Muscle of back (tissue), 13 donors: ENCODE measurements at places on chromosomes 13 and 19. TPM values are rescaled to one million over a fixed set of nuclear protein-coding genes. Genes with fewer than 3 reads are reported as not detected.

DNA sequence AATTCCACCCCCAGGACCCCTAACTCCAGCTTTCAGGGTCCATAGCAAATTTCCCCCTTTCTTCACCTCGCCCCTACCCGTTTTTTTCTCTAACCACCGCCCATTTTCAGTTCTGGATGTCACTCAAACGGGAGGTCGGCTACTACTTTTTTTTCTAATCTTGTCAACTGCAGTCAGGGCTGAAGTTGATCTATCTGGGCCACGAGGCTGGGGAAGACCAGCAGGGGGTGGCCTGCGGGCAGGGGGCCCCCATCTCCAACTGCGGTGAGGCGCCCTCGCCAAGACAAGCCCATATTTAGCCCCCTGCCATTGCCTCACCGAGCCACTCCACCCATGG lies 748 bp downstream of the LHFPL6 start:
- DNase-seq = no peak

GRCh38 chr19:19997656-19998268 lies 41.5 kb downstream of the ZNF682 start:
- DNase-seq = peak; percentile 9

The CLC gene
- 2.4 TPM for polyA plus RNA-seq

The GPC6 gene
- 14.7 TPM for polyA plus RNA-seq

DNA sequence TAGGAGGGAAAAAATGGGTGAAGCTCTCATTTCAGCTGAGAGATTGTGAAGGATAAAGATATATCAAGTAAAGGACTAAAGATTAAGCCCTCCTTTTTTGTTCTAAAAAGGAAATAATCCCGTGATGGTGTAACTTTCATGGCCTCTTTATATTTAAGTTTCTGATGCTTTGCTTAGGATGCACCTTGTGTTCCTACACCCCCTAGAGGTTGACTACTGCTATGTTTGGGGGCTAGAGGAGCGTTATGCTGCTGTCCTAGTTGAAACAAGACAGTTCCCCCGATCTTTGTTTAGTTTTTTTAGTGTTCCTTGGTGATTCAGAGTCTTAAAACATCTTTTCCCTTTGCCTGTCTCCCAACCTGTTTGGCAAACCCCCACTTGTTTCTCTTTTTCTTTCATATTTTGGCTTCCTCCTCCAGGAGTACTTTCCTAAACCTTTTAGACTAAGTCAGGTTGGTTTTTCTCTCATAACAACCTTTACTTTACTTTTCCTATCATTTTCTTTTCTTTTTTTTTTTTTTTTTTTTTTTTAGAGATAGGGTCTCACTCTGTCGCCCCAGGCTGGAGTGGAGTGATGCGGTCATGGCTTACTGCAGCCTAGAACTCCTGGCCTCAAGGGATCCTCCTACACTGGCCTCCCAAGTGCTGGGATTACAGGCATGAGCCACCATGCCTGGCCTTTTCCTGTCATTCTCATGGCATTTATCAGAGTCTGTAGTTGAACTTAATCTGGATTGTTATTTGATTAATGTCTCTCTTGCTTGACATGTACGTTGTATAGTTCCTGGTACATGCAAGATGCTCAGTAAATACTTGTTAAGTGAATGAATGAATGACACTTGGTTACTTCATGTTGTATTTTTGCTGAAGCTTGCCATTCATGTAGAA lies 2.8 kb downstream of the UBA2 start:
- peak; percentile 14 for DNase-seq

GRCh38 chr19:39512988-39513387 lies 2.0 kb upstream of the SELENOV start:
- no peak for DNase-seq

The JUND gene
- polyA plus RNA-seq = 152 TPM

DNA sequence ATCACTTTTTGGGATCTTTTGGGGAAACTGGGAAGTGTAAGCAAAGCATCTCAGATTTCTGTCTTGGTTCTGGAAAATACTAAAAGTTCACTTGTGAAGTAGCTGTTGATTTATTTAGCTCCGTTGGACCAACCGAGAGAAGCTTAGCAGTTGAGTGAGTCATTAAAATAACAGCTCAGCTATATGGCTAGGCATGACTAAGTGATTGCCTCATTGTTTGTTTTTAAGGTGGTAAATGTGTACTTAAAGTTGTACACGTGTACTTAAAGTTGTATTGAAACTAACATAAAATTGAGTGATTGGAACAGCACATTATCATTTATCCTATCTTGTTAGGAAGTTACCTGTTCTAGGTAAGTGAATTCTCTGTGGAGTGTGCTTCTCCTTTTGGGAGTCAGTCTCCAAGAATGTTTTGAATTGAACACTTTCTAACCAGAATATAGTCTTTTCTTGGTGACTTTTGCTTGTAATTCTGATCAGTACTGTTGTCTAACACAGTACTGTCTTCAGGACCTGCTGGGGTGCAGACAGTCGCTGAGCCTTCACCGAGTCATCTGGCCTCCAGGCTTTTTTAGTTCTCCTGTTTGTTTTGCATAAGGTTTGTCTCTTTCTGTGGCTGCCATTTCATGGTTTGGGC lies 2.9 kb upstream of the DCUN1D2 start:
- no peak for DNase-seq

The ATP4B gene
- not detected for polyA plus RNA-seq

DNA sequence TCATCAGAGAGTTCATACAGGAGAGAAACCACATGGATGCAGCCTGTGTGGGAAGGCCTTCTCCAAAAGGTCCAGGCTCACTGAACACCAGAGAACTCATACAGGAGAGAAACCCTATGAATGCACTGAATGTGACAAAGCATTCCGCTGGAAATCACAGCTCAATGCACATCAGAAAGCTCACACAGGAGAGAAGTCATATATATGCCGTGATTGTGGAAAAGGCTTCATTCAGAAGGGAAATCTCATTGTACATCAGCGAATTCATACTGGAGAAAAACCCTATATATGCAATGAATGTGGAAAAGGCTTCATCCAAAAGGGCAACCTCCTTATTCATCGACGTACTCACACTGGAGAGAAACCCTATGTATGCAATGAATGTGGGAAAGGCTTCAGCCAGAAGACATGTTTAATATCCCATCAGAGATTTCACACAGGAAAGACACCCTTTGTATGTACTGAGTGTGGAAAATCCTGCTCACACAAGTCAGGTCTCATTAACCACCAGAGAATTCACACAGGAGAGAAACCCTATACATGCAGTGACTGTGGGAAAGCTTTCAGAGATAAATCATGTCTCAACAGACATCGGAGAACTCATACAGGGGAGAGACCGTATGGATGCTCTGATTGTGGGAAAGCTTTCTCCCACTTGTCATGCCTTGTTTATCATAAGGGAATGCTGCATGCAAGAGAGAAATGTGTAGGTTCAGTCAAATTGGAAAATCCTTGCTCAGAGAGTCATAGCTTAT lies 17.7 kb downstream of the ZNF613 start:
- no peak for DNase-seq

- no peak for DNase-seq
Observed at GRCh38 chr19:5935473-5936291, 21.6 kb downstream of the CAPS start.

DNA sequence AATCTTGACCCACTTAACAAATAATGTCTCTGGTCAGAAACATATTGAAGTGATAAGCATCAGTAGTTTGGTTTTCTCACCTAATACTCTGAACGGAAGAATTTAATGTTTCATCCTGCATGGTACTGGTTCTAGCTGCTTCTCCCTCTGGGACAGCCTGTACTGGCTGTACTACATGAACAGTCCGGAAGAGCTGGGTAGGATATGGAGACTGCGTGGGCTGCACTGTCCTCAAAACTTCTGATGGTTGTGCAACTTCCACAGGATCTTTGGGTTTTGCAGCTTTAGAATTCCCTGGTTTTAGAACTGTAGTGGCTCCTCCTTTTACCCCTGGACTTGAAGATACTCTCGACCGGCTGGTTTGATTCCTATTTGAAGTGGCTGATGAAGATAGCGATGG lies 78.3 kb downstream of the ELF1 start:
- no peak for DNase-seq

DNA sequence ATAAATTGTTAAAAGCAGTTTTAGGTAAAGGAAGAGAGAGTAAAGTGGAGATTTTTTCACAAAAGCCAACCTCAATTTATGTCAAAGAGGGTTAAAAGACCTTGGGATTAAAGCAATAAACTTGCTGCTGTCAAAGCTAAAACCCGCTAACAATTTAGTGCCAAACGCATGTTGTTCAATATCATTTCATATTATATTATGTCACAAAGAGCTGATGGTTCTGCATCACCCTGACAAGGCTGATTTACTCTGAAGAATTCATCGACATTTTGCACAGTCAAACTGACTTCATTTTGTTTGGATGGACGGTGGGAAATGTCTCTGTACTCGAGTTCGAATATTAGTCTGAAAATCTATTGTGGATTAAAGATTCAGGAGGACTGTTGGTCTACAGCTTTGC lies 315.8 kb upstream of the TSHZ3 start:
- no peak for DNase-seq
